ENCODE measurements at places on chromosomes 6 and 20.
A peak's percentile ranks its signal among the peaks of the same experiment; 100 is the strongest.

DNA sequence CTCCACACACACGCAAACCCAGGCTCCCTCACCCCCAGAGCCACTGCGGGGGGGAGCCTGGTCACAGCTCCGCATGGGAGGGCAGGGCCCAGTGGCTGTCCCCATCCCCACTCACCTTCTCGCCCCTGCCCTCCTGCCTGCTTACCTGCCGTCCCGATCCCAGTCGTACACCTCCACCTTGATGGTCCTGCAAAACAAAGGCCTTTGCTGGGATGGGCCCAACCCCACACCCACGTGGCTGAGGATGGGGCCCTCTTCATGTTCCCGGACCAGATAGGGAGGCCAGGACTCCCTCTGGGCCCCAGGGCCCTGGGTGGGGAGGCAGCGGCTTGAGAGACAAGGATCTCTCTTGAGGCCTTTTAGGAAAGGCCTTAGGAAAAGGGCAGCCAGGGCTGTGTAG is 67.6 kb downstream of the RAB44 start:
- no peak for DNase-seq

DNA sequence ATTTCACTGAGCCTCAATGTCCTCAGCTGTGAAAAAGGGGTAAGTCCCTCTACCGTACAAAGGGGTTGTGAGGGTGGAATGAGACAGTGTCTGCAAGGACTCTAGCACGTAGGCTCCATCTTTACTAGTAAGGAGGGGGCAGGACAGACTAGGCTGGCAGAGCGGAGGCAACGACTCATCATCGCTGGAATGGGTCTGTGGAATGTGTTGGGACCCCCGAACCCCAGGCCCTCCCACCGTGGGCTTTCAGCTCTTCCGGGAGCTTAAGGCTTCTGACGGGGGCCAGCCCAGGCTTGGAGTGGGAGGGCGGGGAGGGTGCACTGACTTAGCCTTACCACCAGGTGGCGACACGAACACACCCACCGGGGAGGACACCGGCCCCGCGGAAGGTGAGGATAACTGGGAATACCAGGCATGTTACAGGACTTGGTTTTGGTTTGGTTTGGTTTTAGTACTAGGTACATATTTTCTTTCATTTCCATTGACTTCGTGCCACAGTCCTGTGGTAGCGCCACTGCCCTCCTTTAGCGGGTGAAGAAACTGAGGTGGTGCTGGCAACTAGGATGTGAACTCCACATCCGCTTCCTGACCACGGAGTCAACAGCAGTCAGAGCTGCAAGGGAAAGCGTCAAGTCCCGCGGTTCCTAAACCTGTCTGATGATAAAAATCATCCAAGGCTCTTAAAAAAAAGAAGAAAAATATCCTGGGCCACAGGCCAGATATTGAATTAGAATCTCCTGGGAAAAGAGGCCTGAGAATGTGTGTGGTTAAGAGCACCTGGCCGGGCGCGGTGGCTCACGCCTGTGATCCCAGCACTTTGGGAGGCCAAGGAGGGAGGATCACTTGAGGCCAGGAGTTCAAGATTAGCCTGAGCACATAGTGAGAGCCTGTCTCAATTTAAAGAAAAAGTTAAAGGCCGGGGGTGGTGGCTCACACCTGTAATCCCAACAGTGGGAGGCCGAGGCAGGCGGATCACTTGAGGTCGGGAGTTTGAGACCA is 10.3 kb upstream of the TULP1 start:
- peak; percentile 78 for DNase-seq

DNA sequence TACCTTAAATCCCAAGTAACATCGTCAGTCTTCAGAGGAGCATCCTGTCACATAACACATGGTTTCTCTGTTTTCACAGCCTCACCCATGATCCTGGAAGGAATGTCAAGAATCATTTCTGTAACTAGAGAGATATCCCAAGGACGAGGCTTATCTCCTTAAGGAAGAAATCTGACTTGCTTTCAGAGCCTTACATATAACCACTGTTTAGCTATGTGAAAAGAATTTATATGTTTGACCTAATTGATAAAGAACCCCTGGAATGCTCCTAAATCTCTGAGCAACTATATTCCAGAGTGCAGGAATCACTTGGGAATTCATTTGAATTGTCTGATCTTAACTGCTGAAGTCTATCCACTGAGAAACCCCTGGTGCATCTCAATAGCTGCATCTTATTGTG is 243.1 kb downstream of the ALDH8A1 start:
- DNase-seq = no peak

GRCh38 chr20:64185276-64185900 is 21.1 kb downstream of the MYT1 start:
- no peak for DNase-seq

DNA sequence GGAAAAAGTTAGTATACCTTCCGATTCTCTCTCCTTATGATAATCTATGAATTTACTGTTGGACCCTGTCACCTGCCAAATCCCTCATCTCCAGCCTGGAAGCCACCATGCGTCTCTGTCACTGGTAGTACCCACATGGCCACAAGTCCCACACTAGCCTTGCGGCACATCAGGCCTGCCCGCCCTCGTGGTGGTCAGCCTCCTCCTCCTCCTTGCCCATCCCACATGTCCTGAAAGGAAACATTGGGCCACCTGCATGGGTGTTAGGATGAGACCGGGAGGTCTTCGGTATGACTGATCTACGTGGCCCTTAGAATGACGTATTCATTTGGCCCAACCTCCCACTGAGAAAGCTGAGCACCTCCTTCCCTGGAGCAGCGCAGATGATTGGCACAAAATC is 37.0 kb upstream of the QKI start:
- no peak for DNase-seq

DNA sequence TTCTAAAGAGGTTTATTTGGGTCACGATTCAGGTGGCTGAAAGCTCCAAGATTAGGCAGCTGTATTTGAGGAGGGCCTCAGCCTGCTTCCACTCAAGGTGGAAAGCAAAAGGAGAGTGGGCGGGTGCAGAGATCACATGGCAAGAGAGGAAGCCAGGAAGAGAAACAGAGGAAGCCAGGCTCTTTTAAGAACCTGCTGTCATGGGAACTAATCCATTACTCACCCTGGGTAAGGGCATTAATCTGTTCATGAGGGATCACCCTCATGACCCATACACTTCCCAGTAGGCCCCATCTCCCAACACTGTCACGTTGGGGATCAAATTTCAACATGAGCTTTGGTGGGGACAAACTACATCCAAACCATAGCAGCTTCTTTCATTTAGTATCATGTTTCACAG is 53.9 kb downstream of the DHX35 start:
- DNase-seq = no peak

GRCh38 chr6:17988422-17988944 is 1.0 kb upstream of the KIF13A start:
- DNase-seq = no peak

DNA sequence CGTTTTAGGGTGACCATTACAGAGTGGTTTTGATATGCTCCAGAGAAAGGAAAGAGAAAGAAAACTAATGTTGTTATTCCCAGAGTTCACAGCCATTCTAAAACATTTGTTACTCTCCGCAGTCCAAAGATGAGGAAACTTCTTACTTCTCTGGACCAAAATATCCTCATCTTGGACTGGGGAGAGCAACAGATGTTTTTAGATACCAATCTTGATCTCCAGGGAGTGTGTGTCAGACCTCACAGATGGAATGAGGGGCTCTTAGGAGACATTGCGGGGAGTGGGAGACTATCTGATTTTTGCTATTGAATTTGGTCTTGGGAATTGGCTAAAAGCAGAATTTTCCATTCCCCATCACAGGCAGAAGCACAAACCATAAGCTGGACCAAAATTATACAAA is 110.8 kb downstream of the TNFAIP3 start:
- DNase-seq = no peak

- DNase-seq = no peak
Measured at GRCh38 chr20:14497004-14497403, 159.6 kb upstream of the FLRT3 start.

DNA sequence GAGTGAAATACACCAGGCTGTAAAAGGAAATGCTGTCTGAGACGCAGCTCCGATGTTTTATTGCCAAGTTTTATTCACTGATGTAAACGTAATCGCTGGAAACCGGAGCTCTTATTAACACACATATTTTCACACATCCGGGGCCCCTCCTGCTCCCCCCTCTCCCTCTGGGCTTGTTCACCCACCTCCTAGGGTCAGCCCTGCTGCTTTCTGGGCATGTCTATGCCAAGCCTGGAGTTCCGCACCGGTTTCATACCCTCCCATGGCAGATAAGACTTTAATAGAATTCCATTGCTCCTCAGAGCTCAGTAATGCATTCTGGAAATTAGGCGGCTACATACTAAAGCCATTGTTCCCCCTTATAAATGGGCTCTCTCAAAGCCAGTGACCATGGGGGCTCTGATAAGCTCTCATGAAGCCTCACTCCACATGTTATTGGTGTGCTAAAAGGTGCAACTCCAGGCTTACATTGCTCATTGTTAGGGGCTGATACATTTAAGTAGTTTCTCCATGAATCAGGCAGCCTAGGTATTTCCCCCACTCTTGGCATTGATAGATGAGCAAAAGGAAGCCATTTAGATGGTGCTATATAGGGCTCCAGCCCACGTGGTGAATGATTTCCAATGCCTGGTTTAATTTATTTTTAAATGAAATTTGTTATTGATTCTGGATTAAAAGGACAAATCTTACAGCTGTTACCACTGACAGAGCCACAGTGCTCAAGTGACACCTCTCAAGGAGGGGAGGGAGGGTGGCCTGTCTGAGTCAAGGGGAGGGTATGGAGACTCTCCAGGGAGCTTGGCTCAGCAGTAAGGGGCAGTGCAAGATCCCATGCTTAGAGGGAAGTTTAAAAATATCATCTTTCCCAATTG is 4.5 kb upstream of the VSTM2L start:
- DNase-seq = no peak

- DNase-seq = no peak
Measured at GRCh38 chr6:84059082-84059481, 25.5 kb downstream of the MRAP2 start.

DNA sequence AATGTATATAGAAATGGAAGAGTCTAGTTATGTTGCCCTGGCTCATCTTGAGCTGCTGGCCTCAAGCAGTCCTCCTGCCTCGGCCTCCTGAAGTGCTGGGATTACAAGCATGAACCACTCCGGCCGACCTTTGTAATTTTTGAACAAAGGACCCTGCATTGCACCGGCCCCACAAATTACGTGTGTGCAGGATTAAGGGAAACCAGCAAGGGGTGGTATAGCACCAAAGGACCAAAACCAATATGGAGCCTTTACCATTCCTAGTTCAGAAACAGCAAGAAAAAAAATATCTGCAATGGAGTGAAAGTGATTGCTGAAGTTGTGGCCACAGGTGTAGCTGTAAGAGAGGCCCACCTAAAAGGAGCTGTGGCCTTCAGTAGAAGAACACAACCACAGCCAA is 8.2 kb upstream of the TRERF1 start:
- no peak for DNase-seq

DNA sequence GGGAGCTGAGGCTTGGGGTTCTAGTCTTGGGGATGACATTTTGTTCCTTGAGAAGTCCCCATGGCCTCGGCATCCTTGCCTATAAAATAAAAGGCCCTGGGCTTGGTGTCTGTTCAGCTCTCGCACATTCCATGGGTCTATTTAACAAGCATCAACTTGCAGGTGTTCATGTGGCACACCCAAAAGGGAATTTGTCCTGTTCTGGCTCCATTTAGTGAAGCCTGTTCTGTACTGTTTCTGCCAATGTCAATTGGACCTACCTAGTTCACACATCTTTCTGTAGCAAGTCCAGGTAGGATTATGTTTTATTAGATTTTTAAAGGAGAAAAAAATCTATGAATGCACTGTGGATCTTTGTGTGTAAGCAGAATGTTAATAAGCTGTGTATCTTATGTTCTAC is 262.0 kb downstream of the HIVEP2 start:
- no peak for DNase-seq

- DNase-seq = no peak
Measured at GRCh38 chr6:69881322-69882151, 15.2 kb downstream of the COL19A1 start.

DNA sequence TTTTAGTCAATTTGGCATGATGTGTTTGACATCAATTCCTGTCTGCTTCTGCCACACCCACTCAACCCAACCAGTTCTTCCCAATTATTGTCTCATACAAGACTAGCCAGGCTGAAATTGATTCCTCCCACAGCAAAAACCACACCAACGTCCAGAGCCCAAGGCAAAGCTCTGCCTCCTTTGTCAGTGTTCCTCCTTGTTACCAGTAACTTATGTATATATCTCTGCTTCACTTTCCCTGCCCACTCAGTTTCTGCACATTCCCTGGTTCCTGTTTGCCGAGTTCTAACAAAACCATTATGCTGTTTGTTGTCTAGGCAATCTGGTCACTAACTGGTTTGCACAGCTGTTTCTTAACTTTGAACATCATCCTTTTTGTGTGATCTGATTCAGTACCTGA is 547.9 kb upstream of the PTCHD4 start:
- DNase-seq = no peak

DNA sequence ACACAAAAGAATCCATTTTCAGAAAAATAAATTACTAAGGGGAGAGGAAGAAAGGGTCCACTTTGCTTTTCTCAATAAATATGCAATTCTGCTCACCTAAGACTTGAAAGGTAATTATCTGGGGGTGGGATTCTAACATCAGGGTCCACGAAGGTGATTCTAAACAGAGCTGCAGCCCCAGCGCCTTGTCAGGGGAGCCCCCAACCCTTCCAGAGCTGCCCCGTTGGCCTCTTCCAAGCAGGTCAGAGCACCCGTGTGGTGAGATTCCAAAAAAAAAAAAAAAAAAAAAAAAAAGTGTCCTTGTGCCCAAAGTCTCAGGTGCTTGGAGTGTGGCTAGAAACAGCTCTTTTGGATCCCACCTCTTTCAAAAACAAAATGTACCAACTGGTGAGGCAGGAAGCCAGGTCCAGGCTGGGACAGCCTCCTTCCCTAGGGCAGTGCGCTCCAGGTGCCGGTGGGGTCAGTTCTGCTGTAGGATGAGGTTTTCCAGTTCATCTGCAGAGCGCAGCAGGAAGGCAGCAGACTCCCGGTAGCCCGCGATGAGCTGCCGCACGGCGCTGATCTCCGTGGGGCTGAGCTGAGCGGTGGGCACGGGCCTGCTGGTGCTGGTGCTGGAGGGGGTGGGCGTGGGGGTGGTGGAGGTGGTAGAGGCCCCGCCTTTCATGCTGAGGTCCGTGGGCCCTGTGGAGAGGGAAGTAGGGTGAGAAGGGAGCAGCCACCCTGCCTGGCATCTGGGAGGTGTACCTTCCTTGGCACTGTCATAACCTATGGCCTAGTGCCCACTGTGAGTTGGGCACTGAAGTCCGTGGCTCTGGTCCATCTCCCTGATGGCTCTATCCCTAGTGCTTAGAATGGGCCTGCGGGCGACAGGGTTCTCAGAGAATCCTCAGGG is 89.3 kb downstream of the ASXL1 start:
- no peak for DNase-seq

GRCh38 chr6:54595844-54596243 is 250.7 kb upstream of the FAM83B start:
- no peak for DNase-seq
